ENCODE measurements at places on chromosomes 5 and 9. TPM values are rescaled to one million over a fixed set of nuclear protein-coding genes. Genes with fewer than 3 reads are reported as not detected.

FOXD4L5 gene
- not detected for polyA plus RNA-seq

DNA sequence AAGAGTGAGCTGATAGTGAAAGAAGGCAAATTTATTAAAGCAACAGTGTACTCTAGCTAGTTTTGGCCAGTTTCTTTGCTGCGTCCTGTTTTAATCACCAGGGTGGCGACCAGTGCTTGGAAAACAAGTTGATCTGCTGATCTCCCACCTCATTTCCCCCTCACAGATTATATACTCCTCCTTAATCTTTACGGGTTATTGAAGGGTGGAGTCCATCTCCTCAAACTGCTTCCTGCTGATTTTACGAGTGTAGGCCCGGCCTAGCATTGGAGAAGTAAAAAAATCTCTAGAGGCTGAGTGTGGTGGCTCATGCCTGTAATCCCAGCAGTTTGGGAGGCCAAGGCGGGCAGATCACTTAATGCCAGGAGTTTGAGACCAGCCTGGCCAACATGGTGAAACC is 14.0 kb upstream of the CFAP95 start:
- DNase-seq: no peak

GRCh38 chr5:64900618-64901017 is 131.9 kb downstream of the CWC27 start:
- no peak for DNase-seq

BARHL1 gene
- polyA plus RNA-seq: not detected

- no peak for DNase-seq
These were observed 5.1 kb downstream of the HSPA4 start for GRCh38 chr5:133056891-133057290.

- no peak for DNase-seq
These were observed 25.1 kb downstream of the RNF145 start for GRCh38 chr5:159184236-159184635.

- no peak for DNase-seq
These were observed 186.5 kb downstream of the EFNA5 start for GRCh38 chr5:107484281-107484680.

DNA sequence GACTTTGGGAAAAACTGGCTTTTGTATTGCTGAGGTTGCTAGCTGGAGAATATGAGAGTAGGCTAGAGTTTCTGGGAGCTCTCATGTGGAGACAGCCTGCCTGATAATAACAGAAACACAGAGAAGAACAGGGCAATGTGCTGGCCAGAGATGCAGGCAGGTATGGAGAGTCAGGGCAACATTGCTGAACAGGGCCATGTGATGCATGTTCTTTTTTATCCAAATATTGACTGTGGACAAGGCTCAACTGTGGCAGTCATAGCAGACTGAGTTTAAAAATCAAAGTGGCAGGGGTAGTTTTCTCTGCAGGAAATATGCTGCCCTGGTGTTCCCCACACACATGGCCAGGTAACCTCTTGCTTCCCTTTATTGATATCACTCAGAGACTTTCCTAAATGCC is 381.1 kb downstream of the RASEF start:
- DNase-seq: no peak

- DNase-seq: no peak
These were observed 499.7 kb downstream of the SLCO4C1 start for GRCh38 chr5:101796427-101796826.

- DNase-seq: no peak
These were observed 543.0 kb downstream of the MAT2B start for GRCh38 chr5:164048359-164048926.

GRCh38 chr5:59648949-59649921 is 244.3 kb downstream of the PDE4D start:
- no peak for DNase-seq

DNA sequence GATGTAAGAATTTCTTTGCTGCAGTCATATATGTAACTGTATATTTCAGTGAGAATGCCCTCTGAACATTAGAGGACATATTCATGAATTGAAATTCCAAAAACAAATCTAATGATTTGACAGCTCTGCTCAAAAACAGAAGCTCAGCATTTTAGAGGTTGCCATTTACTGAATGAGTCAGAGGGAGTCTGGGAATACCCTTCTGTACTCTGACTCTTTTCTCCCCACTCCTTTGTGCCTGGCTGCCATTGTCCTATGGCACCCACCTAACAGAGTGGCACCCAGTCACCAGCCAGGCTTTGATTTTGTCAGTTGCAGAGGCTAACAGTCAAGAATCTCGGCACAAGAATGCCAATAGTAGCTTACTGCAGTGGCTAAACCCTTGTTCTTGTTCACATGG is 133.6 kb downstream of the ATG10 start:
- DNase-seq: no peak

DNA sequence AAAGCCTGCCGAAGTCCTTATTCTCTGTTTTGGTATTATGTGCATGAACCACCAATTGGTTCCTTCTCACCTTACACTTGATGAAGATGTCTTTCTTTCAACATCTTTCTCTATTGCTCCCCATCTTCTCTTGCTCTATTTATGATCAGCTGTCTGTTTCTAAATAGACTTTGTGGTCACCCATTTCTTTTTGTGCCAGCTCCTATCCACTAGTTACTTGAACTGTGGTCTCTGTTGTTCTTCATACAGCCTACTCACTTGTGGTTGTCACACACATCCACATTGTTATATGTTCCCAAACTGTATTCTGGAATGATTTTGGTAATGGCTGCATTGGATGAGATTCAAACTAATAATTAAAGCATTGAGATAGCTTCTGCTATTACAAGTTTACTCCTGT is 11.4 kb downstream of the VCAN start:
- no peak for DNase-seq

GRCh38 chr5:138502121-138502520 is 36.8 kb downstream of the EGR1 start:
- no peak for DNase-seq

CNTNAP3B gene
- polyA plus RNA-seq: 1.2 TPM

SMIM33 gene
- 4.7 TPM for polyA plus RNA-seq

DNA sequence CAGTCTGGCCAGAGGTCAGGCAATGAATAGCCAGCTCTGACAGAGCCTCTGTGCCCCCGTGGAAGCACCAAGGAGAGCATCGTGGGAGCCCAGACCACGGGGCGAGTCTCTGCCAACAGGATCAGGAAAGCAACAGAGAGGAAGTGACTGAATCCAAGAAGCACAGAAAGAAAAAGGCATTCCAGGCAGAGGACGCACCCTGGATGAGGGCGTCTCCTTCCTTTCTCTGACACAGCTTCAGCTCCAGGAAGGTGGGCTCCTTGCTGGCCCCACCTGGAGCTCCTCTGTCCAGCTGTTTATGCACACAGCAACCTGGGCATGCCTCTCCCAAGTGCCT is 16.6 kb downstream of the HK3 start:
- DNase-seq: no peak

GRCh38 chr5:54259090-54259489 is 51.3 kb downstream of the ARL15 start:
- DNase-seq: no peak
